ENCODE measurements at places on chromosomes 5 and 9.

GRCh38 chr5:134437847-134438581, 26.3 kb upstream of the CDKN2AIPNL start:
- no peak for DNase-seq

DNA sequence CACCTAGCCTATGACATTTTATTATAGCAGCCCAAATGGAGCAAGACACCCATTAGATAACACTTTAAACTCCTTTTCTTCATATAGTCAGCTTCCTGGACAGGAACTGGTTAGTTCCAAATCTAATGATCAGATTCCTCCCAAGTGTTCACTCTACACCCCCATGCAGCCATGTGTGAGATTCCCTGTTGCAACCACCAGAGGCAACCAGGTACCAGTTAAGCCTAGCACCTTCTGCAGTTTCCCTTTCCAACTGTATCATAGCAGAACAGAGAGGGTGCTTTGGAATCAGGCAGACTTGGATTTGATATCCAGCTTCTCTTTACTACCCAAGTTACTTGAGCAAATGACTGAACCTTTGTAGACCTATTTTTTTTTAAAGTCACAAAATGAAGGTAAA, 296.6 kb upstream of the PCSK5 start:
- no peak for DNase-seq

GRCh38 chr5:83523929-83524328, 52.4 kb downstream of the VCAN start:
- no peak for DNase-seq

DNA sequence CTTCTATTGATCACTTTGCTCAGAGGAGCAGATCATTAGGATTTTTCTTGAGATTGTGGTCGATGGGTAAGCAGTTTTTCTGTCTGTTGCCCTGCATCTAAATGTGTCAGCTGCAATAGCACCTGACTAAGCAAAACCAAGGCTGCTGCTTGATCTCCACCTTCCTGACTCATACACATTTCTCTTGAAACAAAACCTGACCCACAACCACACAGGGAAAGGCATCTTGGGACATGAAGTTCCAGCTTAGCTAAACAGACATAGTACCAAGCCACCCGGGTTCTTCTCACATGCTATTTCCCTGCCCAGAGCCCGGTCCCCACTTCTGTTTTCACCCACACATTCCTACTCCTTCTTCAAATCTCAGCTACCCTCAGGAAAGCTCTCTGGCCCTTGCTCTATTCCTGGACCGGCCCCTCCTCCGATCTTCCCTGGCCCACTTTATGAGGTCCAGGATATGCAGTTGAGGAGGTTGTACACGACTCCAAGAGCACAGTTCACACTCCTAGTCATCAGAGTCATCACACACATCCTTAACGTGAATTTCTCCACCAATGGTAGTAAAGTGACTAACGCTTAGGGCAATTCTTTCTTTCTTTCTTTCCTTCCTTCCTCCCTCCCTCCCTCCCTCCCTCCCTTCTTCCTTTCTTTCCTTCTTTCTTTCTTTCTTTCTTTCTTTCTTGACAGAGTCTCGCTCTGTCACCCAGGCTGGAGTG, 16.0 kb upstream of the ZBTB43 start:
- no peak for DNase-seq

DNA sequence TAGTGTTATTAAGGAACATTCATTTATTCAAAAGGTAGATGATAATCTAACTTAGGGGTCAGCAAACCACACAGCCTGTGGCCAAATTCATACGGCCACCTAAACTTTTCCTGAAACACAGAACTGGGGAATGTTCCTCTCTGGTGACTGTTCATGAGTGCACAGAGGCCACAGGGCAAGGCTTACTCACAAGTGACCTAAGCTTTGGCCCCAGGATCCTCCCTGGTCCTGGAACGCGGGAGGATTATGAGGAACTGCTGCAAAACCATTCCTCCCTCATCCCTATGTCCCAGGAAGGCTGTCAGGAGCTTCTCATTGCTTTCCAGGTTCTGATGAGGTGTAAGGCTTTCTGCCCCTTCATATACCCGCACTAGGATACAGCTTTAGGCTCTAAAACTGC, 397.6 kb downstream of the SEMA5A start:
- DNase-seq: no peak

GRCh38 chr9:36217256-36217968, 26.7 kb downstream of the CLTA start:
- no peak for DNase-seq

GRCh38 chr9:86324308-86324707, 29.9 kb downstream of the TUT7 start:
- no peak for DNase-seq

GRCh38 chr5:170427672-170428236, 38.6 kb upstream of the KCNMB1 start:
- DNase-seq: no peak

GRCh38 chr5:78243639-78244038, 50.9 kb downstream of the AP3B1 start:
- no peak for DNase-seq

DNA sequence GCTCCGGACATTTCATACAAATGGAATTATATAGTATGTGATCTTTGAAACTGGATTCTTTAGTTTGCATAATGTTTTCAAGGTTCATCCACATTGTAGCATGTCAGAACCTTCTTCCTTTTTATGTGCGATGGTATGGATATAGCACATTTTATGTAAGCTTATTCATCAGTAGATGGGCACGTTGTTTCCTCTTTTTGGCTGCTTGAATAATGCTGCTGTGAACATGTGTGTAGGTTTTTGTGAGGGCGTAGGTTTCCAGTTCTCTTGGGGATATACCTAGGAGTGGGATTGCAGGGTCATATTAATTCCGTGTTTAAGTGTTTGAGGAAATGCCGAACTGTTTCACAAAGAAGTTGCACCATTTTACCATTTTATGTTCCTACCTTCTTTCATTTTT, 187.8 kb downstream of the NR3C1 start:
- DNase-seq: no peak

DNA sequence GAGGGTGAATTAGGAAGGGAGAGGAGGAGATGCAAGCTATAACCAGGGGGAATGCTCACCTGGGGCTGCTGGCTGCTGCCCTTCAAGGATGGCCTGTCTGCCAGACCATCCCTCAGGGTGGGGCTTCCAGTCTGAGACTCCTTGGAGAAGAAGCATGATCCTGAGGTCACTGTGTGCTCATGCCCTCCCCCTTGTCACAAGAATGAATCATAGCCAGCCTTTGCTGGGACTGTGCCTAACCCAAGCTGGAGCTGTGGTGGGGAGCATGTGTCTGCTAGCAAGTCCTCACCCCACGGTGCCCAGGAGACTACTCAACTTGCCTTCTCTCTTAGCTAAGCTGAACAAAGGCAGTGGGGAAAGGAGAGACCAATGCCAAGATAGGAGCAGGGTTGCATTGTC, 463.6 kb downstream of the SPOCK1 start:
- no peak for DNase-seq

Measured in stimulated activated CD8-positive, alpha-beta memory T cell treated with anti-CD3 and anti-CD28 coated beads, Interleukin-2, amount 100 ng/mL, for 48 hours (primary cell).